ENCODE measurements at places on chromosomes 7 and 10.

GRCh38 chr7:111098011-111098925 lies 7.3 kb downstream of the LRRN3 start:
- DNase-seq = peak; percentile 57

- DNase-seq = no peak
Observed at GRCh38 chr7:23971031-23971430, 261.0 kb downstream of the STK31 start.

DNA sequence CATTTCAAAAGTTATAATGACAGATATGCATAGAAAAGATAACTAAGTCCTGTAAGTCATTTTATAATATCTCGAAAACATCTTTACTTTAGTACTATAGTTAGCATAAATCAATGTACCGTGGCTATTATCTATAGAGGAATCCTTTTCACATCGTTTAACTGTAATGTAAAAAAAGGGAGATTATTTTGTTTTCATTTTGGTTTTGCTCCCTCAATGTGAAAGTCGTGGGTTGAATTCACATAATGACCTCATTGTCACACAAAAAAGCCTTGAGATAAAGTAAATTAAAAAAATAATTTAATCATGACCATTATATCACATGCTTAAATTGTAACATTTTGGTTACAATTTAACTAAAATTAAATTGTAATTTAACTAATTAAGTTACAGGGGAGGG lies 560.5 kb upstream of the POT1 start:
- DNase-seq = no peak

DNA sequence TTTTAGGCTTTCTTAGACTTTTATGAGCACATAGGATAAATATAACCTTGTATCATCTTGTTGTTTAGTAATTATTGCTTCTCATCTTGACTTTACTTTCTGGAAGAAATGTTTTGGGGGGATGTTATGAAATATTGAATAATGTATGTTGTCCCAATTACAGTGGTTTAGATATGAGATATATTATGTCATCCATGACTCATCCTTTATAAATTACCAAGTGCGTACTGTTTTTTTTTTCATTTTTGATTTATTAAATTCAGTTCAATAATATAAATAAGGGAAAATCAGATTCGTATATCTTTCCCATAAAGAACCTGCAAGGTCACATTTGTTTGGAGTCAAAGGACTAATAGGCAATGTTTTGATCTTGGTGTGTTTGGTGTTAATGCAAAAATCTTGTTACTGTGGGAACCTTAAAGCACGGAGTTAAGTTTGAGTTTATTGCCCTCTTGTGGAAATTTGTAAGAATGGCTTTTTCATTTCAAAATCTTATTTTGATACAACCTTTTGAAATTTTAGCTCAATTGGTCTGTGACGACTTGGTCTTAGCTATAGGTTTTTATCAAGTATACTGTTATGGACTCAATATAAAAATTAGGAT lies 108.6 kb downstream of the SRI start:
- DNase-seq = peak; percentile 24

GRCh38 chr10:86393862-86394455 lies 27.4 kb upstream of the GRID1 start:
- DNase-seq = no peak

DNA sequence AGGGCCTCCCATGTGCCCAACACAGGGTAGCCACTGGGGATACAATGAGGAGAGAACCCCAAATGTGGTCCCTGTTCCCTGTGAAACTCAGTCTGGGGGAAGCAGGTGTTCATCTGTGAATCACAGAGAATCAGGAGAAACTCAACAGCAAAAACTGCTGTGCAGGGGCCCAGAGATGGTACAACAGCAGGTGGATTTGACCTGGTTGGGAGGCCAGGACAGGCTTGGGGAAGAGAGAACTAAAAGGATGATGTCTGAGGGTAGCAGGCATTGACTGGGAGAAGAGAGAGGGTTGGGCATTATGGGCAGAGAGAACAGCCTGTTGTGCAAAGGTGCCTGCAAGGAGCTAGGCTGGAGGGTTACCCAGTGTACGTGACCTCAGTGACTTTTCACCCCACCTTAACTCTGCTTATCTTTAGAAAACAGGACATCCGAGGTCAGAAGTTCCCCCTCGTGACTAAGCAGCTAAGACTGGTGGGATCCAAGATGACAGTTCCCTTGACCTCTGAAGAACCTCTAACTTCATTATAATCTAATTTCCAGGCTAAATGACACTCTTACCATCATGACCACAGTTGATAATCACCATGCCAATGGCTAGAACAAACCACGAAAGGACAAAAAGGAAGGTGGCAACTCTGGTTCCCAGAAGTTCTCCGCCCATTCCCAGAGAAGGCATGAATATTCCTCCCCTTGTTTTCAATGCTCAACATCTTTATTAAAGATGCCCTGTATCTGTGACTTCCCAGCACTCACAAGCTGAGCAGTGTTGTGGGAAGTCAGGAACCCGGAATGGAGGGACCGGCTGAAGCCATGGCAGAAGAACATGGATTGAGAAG lies 5.1 kb upstream of the ADAMTS14 start:
- DNase-seq = no peak

GRCh38 chr10:34581801-34582532 lies 233.1 kb downstream of the PARD3 start:
- DNase-seq = no peak

- no peak for DNase-seq
Observed at GRCh38 chr10:133343558-133343957, 3.6 kb upstream of the PRAP1 start.

GRCh38 chr10:95243318-95243617 lies 47.5 kb downstream of the PDLIM1 start:
- DNase-seq = no peak

DNA sequence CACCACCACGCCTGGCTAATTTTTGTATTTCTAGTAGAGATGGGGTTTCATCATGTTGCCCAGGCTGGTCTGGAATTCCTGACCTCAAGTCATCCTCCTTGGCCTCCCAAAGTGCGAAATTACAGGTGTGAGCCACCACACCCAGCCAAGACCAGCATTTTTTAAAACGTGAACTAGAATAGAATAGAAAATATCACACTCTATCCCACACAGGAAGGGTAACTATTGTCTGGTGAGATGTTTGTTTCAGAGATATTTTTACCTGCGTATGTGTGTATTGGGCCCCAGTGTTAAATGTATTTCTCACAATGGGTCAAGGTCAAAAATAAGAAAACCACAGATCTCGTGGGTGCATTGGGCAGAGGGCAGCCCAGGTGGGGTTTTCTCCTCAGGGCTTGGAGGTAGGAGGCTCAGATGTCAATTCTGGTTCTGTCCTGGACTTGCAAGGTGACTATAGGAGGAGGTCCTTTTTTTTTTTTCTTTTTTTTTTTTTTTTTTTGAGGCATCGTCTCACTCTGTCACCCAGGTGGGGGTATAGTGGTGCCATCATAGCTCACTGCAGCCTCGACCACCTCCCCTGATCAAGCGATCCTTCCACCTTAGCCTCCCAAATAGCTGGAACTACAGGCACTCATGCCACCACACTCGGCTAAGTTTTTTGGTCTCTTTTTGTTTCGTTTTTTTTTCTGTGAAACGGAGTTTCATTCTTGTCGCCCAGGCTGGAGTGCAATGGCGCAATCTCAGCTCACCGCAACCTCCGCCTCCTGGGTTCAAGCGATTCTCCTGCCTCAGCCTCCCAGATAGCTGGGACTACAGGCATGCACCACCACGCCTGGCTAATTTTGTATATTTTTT lies 19.0 kb downstream of the SH2B2 start:
- DNase-seq = peak; percentile 54

DNA sequence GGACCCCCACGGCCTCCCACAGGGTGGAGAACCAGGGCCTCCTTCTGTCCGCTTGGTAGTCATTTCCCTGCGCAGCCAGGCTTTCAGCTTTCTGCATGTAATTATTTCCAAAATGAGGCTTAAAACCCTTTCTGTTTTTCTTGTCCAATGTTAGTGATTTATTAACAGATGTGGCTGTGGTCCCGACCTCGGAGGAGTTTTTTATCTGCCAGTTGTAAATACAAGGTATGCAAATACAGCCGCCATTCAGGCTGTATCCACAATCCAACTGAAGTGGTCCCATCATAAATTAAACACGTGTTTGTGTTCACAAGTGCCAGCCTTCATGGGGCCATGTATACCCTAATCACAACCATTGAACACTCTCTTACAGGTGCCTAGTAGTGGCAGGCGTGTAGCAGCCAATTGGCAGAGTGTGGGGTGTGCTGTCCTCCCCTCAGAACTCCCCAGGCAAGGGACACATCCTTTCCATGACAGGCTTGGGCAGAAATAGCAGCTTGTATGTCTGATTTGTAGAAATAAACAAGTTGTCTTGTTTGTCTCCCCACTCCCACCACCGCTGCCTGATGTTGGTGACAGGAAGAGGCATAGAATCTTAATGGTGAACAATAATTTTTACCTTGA lies 251.3 kb upstream of the MKI67 start:
- no peak for DNase-seq

DNA sequence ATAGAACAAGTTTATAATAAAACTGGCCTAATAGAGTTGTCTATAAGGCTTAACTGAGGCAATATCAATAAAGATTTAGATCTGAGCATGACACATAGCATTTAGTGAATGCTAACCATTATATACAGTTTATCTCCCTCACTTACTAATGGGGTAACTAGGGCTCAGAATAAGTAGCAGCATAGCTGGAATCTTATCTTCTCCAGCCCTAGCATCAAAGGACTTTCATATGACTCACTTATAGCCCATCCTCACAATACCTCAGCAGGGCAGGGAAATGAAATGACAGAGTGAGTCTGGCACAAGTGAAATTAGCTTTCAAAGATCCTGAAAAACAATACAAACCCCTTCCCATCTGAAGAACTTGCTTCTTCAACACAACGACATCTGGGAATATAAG lies 362.9 kb downstream of the KIF20B start:
- DNase-seq = no peak

DNA sequence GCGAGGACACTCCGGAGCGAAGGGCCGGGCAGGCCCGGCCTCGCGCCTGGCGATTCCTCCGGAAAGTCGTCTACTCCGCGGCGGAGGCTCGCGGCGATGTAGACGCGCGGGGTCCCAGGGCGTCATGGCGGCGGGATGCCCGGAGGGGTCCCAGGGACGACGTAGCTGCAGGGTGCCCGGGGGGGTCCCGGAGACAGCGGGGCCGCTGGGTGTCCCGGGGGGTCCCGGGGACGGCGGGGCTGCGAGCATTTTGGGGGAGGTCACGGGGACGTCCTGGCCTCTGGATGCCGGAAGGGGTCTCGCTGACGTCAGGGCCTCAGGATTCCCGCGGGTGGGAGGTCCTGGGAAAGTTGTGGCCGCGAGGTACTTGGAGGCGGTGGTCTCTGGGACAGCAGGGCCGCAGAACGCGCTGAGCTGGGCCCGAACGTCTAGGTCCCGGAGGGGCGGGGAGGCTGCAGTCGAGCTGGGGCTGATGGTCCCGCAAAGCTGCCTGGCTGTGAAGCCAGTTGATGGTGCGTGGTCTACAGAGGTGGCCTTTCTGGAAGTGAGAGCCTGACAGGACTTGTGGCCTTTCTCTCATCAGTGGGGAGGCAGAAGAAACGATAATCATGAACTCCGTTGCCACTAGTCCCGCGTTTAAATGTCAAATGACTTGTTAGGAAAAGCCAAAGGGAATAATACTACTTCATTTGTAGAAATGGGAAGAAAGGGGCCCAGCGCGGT lies 637 bp downstream of the HSPA14 start:
- DNase-seq = peak; percentile 50

DNA sequence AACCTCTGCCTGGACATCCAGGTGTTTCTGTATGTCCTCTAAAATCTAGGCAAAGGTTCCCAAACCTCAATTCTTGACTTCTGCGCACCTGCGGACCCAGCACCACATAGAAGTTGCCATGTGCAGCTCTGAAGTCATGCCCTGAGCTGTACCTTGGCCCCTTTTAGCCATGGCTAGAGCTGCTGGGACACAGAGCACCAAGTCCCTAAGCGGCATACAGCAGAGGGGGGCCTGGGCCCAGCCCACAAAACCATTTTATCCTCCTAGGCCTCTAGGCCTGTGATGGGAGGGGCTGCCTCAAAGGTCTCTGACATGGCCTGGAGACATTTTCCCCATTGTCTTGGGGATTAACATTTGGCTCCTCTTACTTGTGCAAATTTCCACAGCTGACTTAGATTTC lies 14.6 kb downstream of the TMEM243 start:
- DNase-seq = peak; percentile 5

GRCh38 chr10:98384531-98385133 lies 30.4 kb downstream of the PYROXD2 start:
- no peak for DNase-seq

DNA sequence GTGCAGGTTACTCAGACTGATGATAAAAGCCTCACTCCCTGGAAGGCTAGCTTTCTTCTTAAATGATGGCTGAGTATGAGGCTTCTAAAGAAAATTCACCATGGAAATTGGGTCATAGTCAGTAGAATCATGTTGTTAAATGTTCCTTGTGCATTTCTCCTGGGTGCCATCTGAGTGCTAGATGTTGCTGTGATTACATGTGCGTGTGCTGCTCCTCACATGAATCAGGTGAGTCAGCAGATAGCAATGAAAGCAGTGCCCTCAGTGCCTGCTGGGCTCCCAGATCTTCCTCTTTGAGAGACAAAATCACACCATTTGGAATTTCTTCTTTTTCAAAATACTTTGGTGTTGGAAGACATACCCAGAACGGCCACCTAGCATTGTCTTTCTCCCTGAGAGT lies 331.7 kb downstream of the XPNPEP1 start:
- no peak for DNase-seq

GRCh38 chr10:43865265-43866135 lies 216.8 kb upstream of the ZNF32 start:
- no peak for DNase-seq

DNA sequence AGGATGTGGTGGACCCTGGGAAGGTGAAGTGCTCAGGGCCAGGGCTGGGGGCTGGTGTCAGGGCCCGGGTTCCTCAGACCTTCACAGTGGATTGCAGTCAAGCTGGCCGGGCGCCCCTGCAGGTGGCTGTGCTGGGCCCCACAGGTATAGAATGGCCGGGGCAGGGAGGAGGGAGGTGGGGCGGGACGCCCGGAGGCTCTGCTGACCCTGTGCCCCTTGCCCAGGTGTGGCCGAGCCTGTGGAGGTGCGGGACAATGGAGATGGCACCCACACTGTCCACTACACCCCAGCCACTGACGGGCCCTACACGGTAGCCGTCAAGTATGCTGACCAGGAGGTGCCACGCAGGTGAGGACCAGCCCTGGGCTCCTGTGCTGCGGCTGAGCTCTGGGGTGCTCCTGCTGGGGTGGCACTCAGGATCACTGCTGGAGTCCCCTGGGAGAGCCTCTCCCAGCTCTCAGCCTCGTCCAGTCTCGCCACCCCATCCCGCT lies 14.9 kb upstream of the ATP6V1F start:
- DNase-seq = no peak

DNA sequence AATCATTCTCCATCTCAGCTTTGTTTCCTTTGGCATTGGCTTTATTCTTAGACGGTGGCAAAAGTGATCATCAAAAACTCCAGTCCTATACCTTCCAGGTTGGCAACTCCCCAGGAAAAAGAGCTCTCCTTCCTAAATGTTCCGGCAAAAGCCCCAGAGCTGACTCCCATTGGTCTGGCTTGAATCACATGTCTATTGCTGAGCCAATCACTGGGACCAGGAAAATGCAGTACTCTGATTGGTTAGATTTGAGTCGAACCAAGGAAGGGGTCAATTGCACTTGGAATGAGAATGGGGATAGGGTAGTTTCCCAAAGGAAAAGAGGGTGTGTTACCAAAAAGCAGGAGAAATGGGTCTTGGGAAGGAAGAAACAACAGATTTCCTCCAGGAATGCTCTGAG lies 22.3 kb downstream of the LEP start:
- DNase-seq = no peak
